KBM-7 (cell line): ENCODE measurements at places on chromosomes 12 and 14.

GRCh38 chr12:15763328-15763727 lies 25.9 kb downstream of the EPS8 start:
- no peak for DNase-seq

- no peak for DNase-seq
Observed at GRCh38 chr14:105330491-105330895, 15.9 kb downstream of the PACS2 start.

DNA sequence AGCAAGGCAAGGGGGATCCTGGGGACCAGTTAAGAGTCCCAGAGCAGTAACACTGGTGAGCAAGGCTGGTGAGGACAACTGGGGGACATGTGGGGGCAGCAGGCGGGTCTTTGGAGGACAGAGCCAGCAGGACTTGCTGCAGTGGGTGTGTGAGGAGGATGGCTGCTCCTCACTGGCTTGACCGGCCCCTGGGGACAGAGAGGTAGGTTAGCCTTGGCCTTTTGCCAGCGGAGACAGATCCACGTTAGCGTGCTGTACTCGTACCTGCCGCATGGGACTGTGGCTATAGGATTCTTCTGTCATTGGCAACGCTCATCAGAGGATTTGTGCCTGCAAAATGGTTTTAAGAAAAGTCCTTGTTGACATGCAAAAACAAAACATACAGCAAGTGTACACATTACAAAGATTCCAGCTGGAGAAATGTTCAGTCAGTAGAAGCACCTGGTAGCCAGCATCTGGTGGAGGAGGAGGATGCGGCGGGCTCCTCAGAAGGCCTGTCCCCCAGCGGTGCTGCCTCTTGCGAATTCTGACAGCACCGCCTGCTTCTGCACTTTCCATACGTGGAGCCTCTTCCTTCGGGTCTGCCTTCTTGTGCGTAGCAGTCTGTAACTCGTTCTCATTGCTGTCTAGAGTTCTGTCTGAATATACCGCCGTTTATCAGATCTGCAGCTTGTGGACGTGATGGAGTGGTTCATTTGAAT lies 91.3 kb downstream of the EP400 start:
- DNase-seq, result no peak

- peak; percentile 58 for DNase-seq
Observed at GRCh38 chr14:86038387-86039042, 508.6 kb downstream of the FLRT2 start.

GRCh38 chr12:123041042-123041531 lies 60.6 kb downstream of the ARL6IP4 start:
- DNase-seq, result no peak

- DNase-seq, result no peak
Observed at GRCh38 chr12:562634-563033, 100.6 kb downstream of the NINJ2 start.

- DNase-seq, result no peak
Observed at GRCh38 chr14:102077382-102077709, 9.5 kb downstream of the HSP90AA1 start.

- no peak for DNase-seq
Observed at GRCh38 chr14:58765418-58765831, 127.7 kb downstream of the DACT1 start.

DNA sequence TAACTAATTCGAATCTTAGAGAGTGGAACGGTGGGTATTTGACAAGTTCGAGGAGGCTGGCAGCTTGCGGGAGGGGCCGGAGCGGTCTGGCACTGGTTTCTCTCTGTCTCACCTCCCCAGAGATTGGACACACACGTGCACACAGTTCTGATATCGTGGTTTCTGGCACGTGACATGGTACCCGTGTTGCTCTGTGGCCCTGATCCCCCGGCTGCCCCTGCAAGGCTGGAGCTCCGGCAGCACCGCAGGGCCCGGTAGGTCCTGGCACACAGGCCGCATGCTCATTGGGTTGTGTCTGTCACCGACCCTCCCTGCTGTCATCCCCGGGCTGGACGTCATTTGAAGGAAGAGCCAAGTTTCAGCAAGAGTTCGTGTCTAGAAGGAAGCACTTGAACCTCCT lies 82.7 kb downstream of the PPP2R5C start:
- no peak for DNase-seq

- DNase-seq, result no peak
Observed at GRCh38 chr12:57602544-57602943, 2.1 kb upstream of the DTX3 start.

- DNase-seq, result no peak
Observed at GRCh38 chr12:11859705-11860425, 210.4 kb downstream of the ETV6 start.

DNA sequence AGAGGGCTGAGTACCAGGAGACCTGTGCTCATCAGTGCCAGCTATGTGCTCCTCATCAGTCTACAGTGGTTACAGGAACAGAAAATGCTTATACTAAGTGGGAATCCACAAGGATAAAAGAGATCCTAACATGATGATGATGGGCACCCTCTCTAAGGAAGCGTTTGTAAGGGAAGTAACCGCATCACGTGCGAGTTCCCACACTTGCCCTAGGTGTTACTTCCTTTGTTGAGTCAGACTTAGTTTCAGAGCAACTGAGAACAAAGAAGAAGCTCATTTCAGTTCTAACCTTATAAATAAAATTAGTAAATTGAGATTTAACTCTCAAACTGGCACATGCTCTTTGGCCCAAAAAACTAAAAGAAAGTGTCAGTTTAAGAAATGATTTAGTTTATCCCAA lies 956.4 kb upstream of the TMEM132C start:
- no peak for DNase-seq

- DNase-seq, result no peak
Observed at GRCh38 chr14:65446159-65446558, 33.6 kb downstream of the FUT8 start.

- peak; percentile 49 for DNase-seq
Observed at GRCh38 chr14:32259368-32260013, 56.4 kb upstream of the RNU6-8 start.
